ENCODE measurements at places on chromosomes 3 and 15.
A peak's percentile ranks its signal among the peaks of the same experiment; 100 is the strongest.

GRCh38 chr15:59174151-59174834 is 32.4 kb upstream of the LDHAL6B start:
- DNase-seq: no peak

DNA sequence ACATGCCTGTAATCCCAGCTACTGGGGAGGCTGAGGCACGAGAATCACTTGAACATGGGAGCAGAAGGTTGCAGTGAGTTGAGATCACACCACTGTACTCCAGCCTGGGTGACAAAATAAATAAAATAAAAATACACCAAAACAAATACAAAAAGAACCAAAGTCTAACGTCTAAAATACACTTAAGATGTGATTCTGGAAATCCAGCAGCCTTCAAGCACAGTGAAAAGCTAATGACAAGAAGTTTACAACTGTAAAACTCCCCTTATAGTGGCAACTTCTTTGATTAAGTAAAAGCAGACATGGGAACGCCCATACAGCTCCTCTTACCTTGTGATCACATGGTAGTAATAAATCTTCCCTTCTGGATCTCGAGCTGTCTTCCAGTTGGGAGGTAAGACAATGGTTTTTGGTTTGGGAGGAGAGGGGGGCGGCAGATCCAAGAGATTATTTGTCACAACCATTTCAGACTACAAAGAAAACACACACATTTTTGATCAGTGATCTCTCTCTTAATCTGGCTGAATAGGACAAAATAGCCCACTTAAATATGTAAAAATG is 62.8 kb downstream of the NBEAL2 start:
- DNase-seq: no peak

DNA sequence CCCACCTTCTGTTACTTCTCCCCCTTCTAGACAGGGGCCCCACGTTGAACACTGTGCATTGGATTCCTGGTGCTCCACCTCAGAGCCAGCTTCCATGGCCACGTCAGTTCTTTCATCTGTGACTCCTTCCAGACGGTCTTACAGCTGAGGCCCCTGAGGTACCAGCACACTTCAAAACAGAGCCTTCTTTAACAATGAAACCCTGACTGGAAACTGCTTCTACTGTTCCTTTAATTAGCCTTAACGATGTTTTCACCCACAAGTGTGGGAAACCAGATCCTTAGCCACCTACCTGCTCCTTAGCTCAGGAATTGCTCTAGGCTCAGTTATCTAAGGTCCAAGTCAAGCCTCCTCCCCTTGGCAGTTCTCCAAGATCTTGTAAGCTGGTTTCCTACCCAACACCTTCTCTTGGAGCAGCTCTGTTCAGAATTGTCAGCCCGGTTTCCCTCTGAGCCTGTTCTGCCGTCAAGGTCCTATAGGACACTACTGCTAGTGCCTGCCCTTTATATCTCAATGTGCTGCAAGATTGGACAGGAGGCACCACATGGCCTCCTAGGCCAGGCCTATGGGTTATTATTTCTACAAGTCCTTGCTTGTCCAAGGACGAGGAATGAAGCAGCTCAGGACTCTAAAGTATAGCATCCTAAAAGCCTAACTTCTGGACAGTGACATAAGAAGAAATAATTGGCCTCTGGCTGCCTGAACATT is 80.7 kb downstream of the FMN1 start:
- no peak for DNase-seq

DNA sequence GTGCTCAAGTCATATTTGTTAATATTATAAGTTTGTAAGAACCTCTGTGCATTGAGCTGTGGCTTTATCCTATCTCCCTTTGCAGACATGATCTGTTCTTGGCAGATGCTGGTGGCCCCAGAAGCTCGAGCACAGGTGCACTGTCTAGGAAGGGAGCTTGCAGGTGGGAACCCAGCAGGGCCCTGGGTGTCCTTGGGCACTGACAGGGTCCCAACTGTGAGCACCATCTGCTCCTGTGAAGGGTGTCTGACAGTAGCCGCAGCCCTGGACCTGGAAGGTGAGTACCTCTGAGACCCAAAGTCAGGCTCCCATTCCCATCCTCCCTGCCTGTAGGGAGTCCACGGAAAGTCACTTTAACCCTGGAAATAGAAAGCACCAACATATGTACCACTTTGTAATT is 2.4 kb upstream of the REC114 start:
- no peak for DNase-seq

DNA sequence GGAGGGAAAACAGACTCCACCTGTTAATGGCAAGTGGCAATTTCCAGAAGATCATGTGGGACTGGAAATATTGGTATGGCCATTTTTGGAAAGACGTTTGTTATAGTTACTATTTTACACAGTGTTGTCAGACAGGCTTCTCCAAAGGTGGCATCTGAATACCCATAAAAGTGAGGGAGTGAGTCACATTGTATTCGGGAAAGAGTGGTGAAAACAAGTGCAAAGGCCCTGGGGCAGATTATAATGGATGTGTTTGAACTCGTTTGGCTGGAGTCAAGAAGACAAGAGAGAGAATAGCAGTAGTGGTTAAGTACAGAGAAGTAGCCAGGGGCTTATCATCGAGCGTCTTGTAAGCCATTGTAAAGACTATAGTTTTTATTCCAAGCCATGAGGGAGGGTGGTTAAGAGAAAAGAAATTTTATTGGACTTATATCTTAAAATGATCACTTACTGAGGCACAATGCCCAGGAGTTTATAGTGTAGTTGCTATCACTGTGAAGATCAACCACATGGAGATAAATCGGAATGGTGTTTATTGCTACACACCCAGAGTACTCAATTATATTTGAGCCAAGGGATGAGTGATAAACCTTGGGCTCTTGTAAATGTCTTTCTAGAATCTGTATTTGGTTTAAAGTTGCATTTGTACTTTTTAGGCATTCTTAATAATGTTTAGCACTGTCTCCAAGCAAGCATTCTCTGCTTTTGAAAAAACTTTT is 212.8 kb upstream of the KBTBD8 start:
- no peak for DNase-seq

GRCh38 chr15:91561371-91562100 is 292.0 kb upstream of the SLCO3A1 start:
- no peak for DNase-seq

- peak; percentile 12 for DNase-seq
Observed at GRCh38 chr3:103712320-103713008, 1277.6 kb downstream of the ZPLD1 start.
